ENCODE measurements at places on chromosomes 13 and 19.

DNA sequence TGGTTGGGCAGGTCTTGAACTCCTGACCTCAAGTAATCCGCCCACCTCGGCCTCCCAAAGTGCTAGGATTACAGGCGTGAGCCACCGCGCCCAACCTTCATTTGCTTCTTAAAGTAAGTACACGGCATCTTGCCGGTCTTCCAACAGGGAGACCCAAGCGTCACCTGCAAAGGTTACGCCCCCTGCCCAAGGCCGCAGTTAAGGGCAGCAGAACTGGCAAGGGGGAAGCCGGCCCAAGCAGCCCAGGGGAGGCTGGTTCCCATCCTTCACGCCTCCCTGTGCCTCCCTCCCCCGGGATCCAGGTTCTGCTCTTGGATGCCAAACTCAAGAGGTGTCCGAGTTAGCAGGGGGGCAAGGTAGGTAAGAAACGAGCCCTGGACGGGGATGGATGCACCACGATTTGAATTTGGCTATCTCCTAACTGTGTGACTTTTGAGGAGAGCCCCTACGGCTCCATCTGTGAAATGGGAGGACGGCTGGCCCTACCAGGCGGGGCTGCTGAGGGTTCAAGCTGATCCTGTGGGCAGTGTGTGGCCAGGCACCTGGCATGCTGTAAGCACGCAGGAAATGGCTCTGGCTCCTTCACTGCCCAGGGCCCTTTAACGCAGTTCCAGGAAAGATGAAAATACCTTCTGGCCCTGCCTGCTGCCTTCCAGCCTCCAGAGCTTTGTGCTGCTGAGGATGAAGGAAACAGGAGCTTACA lies 9.0 kb downstream of the RFX1 start:
- DNase-seq: no peak

DNA sequence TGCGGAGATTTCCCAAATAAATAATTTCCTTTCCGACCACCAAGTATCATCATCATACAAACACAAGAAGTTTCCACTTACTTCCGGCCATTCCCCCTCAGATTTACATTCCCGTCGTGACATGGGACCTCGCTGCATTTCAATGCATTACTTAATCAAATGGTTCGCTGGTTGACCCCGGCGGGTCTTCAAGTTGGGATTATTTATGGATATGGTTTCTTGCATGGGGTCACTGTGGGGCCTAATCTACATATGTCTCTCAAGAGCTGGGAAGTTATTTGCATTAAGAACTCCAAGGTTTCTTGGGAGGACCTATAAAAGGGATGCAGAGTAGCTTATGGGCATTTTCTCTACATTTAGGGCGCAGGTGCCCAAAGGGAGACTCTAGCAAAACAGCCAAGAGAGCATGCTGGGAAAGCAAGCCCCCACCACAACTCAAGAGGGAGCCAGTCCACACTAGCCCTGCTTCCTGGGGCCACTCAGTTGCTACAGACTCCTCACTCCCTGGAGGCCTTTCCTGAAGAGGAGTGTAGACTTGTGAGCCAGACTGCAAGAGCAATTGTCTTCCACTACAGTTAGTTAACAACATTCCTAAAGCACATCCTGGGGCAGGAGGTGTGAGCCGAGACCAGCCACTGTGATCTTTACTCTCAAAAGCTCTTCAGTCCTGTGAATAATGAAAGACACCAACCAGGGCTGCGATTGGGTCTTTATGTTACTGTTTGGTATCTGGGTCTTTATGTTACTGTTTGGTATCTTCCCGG lies 125.3 kb downstream of the KATNAL1 start:
- DNase-seq: no peak

- no peak for DNase-seq
Measured at GRCh38 chr19:11541238-11541637, 2.6 kb downstream of the CNN1 start.

GRCh38 chr19:11025445-11025844 lies 63.8 kb upstream of the LDLR start:
- DNase-seq: no peak

GRCh38 chr13:45773236-45773635 lies 71.1 kb downstream of the CBY2 start:
- DNase-seq: no peak

DNA sequence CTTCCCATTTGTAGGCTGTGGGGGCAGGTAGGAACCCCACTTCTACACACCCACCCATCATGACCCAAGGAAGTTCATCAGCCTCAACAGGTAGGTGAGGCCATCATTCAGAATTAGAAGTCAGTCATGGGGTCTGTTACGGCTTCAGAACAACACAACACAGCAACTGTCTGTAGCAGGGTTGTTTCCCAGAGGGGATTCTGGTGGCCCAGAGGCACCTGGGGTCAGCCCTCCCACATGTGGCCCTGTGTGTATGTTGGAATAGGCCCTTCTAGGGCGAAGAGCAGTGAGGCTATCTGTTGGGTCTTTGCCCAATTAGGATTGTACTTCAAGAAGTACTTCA lies 3.4 kb downstream of the IGFLR1 start:
- DNase-seq: no peak

GRCh38 chr13:113641426-113641825 lies 16.6 kb downstream of the ATP4B start:
- DNase-seq: no peak

GRCh38 chr19:30330266-30330665 lies 41.9 kb upstream of the ZNF536 start:
- no peak for DNase-seq
